Occipital lobe (tissue), 3 donors: ENCODE measurements at places on chromosomes 4 and X. TPM values are rescaled to one million over a fixed set of nuclear protein-coding genes. Genes with fewer than 3 reads are reported as not detected.

GPRASP3 gene
- total RNA-seq = 61.3 TPM

PABPC1L2A gene
- 0.78 TPM for total RNA-seq

GIMD1 gene
- total RNA-seq = not detected

SSX4B gene
- not detected for total RNA-seq

CTBP1 gene
- total RNA-seq = 237 TPM

FATE1 gene
- not detected for total RNA-seq

FREM3 gene
- total RNA-seq = 0.16 TPM

BST1 gene
- total RNA-seq = 2.8 TPM

UGT2B10 gene
- total RNA-seq = not detected

FRG2 gene
- not detected for total RNA-seq

GLUD2 gene
- 1.1 TPM for total RNA-seq

DKK2 gene
- total RNA-seq = 3.1 TPM

LRCH2 gene
- 58.2 TPM for total RNA-seq

SSX1 gene
- not detected for total RNA-seq

ASMT gene
- total RNA-seq = 0.62 TPM

ALAS2 gene
- 32.0 TPM for total RNA-seq

ELOVL6 gene
- 39.0 TPM for total RNA-seq

KDR gene
- total RNA-seq = 13.7 TPM

CRMP1 gene
- total RNA-seq = 555 TPM

SYN1 gene
- 17.5 TPM for total RNA-seq

SLC25A43 gene
- 2.2 TPM for total RNA-seq

QDPR gene
- 36.2 TPM for total RNA-seq

PFKFB1 gene
- not detected for total RNA-seq

CHM gene
- total RNA-seq = 42.1 TPM

RGN gene
- total RNA-seq = 3.6 TPM

AMTN gene
- total RNA-seq = not detected

VCX3A gene
- total RNA-seq = not detected

FAM9C gene
- total RNA-seq = 0.31 TPM

RNF150 gene
- 34.5 TPM for total RNA-seq

GRIPAP1 gene
- 29.9 TPM for total RNA-seq

AREG gene
- total RNA-seq = not detected

CAPN6 gene
- 0.31 TPM for total RNA-seq

F8A2 gene
- total RNA-seq = not detected

MYOZ2 gene
- 0.62 TPM for total RNA-seq

NLGN3 gene
- 18.7 TPM for total RNA-seq

FAM120C gene
- 7.2 TPM for total RNA-seq

FOXR2 gene
- not detected for total RNA-seq

RUFY3 gene
- total RNA-seq = 582 TPM
